Forelimb muscle (tissue), 1 donor: ENCODE measurements at places on chromosomes 4 and X.
A peak's percentile ranks its signal among the peaks of the same experiment; 100 is the strongest.

GRCh38 chrX:87664381-87664780, 146.8 kb downstream of the KLHL4 start:
- peak; percentile 8 for DNase-seq

GRCh38 chr4:157018920-157019490, 47.4 kb upstream of the PDGFC start:
- no peak for DNase-seq

- DNase-seq, result no peak
Measured at GRCh38 chr4:55742655-55743202, 76.9 kb upstream of the EXOC1L start.

GRCh38 chr4:1099270-1099669, 14.1 kb downstream of the RNF212 start:
- DNase-seq, result no peak

DNA sequence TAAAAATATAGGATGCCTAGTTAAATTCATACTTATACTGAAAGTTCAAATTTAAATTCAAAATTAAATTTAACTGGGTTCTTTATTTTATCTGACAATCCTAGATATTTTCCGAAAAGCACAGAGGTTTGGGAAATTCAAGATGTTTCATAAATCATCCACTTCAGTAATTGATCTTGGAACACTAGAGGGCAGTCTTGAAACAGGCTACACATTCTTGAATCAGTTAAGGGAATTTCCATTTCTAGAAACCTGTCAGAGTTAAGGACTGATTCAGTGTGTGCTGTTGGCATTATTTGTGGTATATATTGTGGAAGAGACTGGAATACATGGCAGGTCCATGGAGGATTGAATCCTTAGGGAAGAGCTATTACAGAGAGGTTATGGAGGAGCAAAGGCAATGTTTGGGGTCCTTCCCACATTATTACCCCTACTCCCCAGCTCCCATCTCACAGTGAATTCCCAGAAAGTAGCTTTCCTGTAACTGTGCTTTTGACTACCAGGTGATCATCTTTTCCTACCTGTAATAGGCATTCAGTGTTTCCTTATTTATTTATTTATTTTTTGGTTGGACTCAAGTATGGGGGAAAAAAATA, 92.9 kb downstream of the EGF start:
- DNase-seq, result peak; percentile 55

DNA sequence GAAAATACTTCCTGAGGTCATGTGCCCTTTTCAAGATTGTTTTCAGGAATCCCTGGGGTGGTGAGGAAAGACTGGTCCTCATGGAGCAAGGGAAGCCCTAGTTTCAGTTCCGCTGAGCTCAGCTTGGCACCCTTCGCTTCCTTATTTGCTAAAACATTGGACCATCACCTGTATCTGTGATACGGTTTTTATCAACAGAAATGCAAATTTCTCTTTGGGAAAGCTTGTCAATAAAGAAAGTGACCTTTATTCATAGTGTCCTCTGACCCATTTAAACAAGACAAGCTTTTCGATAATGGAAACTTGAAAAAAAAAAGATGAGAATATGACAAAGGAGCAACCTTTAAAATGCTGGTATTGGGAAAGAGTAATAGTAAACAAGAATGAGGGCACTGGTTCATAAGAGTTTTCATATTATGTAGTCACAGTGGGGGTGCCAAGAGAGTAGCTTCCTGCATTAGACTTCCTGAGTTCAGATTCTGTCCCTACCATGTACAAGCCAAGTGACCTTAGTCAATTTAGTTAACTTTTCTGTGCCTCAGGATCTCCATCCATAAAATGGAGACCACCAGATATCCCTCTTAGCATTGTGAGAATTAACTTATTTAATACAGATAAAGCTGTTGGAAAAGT, 57.0 kb upstream of the RAI2 start:
- DNase-seq, result no peak

- no peak for DNase-seq
Measured at GRCh38 chrX:138014577-138014976, 448.6 kb downstream of the ZIC3 start.

- DNase-seq, result no peak
Measured at GRCh38 chr4:173666-174314, 49.5 kb downstream of the ZNF718 start.

GRCh38 chrX:39874202-39874816, 223.4 kb downstream of the BCOR start:
- no peak for DNase-seq

DNA sequence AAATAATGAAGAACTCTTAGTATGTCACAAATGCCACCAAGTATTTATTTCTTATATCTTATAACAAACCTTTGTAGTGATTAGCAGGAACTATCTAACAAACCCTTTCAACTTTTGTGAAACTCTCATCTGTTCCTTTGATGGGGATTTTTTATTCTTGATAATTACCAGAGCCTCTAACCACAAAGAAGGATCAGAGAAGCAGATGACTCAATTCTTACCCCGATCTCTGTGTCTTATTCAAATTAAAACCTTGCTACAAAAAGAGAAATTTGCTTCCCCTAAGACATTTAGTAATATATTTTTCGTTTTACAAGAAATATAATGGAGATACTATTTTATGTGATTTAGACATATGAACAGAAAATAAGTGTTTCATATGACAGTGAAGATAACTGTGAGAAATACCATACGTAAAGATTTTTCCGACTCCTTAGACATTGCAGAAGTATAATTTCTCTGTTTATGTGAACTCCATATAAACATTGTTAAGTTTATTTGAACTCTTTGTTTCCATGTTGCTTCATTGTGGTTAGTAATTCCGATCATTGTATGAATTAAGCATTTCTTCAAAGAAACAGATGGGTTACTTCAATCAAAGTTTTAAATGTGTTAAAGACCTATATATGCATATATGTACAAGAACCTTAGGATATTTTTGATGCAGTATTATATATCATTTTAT, 205.4 kb downstream of the CFAP299 start:
- DNase-seq, result no peak

DNA sequence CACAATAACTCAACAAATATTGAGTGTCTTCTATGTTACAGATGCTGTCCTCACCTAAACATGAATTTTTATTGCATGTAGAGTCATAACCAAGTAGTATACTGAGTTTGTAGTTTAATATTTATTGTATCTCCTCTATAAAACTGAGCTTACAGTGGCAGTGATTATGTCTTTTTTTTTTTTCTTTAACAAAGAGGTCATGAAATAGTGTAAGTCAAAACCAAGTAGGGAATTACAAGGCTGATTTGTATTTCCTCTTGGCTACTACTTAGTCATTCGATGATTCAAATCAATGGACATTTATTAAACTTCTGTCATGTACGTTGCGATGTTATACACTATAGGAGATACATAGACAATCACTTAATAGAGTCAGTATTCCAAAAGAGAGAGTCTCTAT, 48.4 kb downstream of the IL15 start:
- DNase-seq, result no peak

DNA sequence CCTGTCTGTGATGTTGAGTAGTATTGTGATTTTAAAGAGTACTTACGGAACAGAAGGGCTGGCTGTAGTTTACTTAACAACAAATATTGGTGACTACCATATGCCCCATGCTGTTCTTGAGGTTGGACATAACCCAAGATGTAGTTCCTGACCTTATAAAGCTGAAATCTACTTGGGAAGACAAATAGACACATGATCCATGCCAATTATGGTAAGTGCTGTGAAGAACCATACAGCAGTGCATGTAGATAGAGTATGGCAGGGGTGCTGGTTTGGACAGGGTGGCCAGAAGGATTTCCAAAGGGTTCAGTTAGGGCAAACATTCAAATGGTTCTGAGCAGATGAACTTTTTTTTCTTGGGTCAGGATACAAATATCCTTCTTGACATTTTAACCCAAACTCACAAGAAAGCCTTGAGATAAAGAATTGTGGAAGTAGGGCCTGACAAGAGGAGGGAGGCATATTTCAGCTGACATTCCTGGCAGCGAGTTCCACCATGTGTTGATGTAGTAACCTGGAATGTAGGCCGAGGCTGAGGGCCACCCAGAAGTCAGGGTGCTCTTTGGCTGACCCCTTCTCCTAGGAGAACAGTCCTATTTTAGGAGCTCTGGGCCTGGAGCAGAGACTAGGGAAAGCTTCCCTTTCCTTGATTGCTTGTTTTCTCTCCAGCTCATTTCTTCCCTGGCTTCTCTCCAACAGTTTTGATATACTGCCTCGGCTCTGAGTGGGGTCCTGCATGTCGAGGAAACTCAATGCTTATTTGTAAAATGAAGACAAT, 74.2 kb downstream of the FREM3 start:
- peak; percentile 90 for DNase-seq

DNA sequence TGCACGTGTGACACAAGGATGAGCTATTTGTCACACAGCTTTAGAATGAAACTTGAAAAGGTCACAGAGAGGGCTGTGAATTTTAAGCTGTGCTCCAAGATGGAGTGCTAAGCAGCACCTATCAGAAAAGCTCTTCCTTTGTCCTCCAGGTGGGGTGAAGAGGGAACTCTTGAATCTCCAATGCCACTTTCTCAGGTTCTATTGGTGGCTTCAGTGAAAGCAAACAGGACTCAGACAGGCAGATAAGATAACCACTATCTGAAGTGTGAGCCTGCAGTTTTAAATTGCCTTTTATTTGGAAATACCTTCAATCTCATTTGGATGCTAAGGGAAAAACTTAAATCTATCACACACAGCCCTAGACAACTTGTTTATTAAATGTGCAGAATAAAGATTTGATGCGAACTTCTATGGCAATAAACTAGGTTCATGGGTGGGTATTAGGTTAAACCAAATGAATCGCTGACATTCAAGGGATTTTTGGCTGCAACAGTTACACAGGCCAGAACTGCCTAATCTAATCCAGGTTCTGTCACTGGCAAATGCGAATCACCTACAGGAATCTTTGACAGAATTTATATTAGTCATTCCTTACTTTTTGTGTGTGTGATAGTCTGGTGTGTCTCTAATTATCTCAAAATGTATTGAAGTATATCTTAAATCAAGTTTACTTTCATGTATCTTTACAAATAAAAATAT, 13.6 kb upstream of the PDGFRA start:
- DNase-seq, result no peak

- no peak for DNase-seq
Measured at GRCh38 chr4:159343116-159343515, 240.2 kb downstream of the RAPGEF2 start.

DNA sequence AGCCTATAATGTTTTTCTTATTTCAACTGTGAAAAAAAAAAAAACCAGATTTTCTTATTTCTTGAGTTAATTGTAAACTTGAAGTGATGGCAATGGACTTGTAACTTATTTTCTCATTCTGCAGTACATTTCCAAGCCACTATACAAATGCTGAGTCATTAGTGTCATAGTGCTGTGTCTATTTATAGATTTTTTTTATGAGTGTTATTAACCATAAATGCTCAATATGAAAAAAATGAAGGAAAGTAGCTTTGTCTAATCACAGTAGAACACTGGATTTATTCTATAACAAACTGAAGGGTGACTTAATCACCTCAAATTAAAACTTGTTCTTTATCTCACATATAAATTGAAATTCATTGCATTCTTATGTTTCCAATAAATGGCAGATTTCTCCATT, 718.6 kb downstream of the CCSER1 start:
- DNase-seq, result no peak

DNA sequence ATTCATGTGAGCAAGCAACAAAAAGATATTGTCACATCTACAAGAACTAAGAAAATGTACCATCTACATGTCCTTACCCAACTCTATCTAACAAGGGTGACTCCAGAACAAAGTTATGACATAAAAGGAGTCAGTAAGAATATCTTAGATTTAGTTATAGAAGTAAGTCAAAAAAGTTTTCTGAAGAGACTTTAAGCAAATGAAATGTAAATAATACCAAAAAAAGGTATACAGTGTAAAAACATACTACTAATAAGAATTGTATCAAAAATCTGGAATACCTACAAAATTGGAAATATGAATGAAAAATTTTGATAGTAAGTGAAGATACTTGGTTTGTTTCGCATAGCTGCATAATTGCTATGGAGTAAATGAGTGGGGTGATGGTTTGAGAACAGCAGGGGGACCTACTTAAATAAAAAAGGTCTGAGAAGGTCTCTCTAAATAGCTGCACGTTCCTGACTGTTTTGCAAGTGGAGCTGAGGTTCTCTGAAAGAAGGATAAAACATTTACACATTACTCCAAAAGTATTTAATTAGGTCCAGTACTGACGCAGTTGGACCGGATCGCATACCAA, 51.0 kb upstream of the ENPP6 start:
- no peak for DNase-seq

DNA sequence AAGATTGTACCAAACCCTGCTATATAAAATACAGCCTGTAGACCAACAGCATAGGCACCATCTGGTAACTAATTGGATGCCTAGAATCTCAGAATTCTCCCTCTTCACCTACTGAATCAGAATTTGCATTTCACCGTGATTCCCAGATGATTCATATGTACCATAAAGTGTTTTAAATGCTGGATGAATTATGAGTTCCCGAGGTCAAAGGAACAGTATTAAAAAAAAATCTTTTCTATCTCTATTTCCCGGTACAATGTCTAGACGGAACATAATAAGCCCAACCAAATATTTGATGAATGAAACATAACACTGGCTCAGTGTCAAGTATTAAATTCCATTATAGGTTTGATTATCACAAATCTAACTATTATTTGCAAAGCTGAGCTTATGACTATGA, 280.0 kb downstream of the ANKRD50 start:
- no peak for DNase-seq

GRCh38 chr4:148847544-148848255, 405.5 kb upstream of the NR3C2 start:
- DNase-seq, result no peak

GRCh38 chrX:103066606-103067005, 2.6 kb upstream of the BEX1 start:
- no peak for DNase-seq

GRCh38 chrX:154018518-154019060, 1.1 kb downstream of the IRAK1 start:
- DNase-seq, result no peak

GRCh38 chr4:102869569-102870197, 891 bp downstream of the CISD2 start:
- no peak for DNase-seq
